K562 (cell line): ENCODE measurements at places on chromosomes 13 and 19.
A peak's percentile ranks its signal among the peaks of the same experiment; 100 is the strongest.

GRCh38 chr13:96810104-96810503 is 184.2 kb downstream of the OXGR1 start:
- no peak for DNase-seq

DNA sequence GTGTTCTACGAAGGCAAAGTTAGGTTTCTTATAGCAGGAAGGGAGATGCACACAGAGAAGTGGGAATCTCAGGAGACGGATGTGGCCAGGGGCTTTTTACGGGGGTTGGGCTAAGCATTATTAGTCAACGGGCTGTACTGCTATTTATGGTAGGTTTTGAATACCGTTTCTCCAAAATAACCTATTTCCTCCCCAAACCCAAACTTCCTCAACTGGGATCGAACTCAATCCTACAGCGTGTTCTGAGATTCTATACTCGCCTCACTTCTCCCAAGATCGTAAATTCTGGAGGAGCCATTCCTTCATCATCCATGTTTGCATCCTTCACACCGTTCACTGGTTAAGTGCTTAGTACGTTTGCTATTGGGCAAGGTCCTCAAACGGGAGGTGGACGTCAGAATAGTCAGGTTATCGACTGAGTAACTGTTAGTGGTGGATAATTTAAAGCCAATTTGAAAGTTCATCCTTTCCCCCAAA is 1.2 kb upstream of the TRIM13 start:
- no peak for DNase-seq

GRCh38 chr13:40438022-40438680 is 228.3 kb downstream of the FOXO1 start:
- DNase-seq = no peak

GRCh38 chr19:39498798-39499642 is at the start of gene DLL3:
DLL3 (plus strand) TSS chr19:39498947; CDS start chr19:39498975, 28 bp downstream.
- DNase-seq = peak; percentile 55

GRCh38 chr13:114010401-114011101 is 36.7 kb upstream of the C13orf46 start:
- no peak for DNase-seq

DNA sequence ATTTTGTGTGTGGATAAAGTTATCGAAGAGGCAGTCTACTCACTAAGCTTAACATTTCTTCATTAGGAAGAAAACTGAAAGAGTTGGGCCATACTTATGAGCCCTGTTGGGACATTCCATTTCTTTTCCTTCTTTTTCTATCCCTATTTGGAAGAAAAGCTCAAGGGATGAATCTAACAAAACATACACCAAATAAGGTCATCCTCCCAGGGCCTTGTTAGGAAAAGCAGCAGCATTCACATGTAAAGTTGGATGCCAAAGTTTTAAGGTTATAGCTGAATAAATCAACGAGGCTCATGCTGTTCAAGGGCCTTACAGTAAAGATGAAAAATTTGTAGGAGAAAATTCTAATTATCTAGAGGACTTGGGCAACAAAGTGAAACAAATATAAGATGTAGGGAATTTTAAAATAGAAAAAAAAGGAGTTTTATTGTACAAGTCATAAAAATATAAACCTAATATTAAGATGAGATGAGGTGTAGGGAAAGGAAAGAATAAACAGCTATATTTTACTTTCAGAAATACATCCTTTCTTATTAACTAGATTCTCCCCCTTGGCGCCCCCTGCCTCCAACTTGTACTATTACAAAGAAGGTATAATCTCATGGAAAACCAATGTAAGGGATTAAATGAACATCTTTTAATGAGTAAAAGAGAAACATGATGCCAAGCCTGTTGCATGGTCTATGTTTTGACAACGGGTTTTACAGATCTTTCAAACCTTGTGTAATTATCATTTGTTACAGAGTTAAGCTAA is 160.4 kb downstream of the PCDH20 start:
- DNase-seq = no peak
